Activated B cell treated with CpG ODN at 0.5 μM for 24 hours (primary cell): ENCODE measurements at places on chromosomes 7 and 10. TPM values are rescaled to one million over a fixed set of nuclear protein-coding genes. Genes with fewer than 3 reads are reported as not detected.

DNA sequence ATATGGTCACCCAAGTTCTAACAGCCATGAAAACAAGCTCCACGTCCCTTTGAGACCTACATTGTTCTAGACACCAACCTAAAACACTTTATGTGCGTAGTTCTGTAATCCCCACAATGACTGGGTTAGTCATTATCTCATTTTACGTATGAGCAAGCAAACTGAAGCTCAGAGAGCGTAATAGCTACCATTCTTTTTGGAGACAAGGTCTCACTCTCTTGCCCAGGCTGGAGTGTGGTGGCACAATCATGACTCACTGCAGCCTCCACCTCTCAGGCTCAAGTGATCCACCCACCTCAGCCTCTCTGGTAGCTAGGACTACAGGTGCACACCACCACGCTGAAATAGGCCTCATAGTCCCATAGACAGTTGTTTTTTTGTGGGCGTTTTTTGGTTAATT, 10.5 kb downstream of the DAGLB start:
- H3K36me3 ChIP-seq: peaks cover 25% of the 10 kb centered on the region
- H3K27me3 ChIP-seq: no peaks in the 10 kb centered on the region
- no peak for DNase-seq
- H3K4me3 ChIP-seq: no peak overlapping the region
- H3K27ac ChIP-seq: peak overlapping the region; percentile 41

ZNF775 gene
- 8.0 and 8.8 TPM in 2 replicates for total RNA-seq

RRP12 gene
- 61.8 and 62.6 TPM in 2 replicates for total RNA-seq

GRCh38 chr7:82428186-82428961, 15.2 kb downstream of the CACNA2D1 start:
- H3K27ac ChIP-seq: no peak overlapping the region
- no peaks in the 10 kb centered on the region for H3K4me1 ChIP-seq
- H3K27me3 ChIP-seq: no peaks in the 10 kb centered on the region
- no peak overlapping the region for H3K4me3 ChIP-seq
- no peaks in the 10 kb centered on the region for H3K36me3 ChIP-seq

GRCh38 chr10:88157981-88158465, 294.6 kb downstream of the PTEN start:
- H3K36me3 ChIP-seq: no peaks in the 10 kb centered on the region
- H3K27ac ChIP-seq: no peak overlapping the region
- H3K4me1 ChIP-seq: peaks cover 15% of the 10 kb centered on the region
- DNase-seq: no peak
- no peaks in the 10 kb centered on the region for H3K27me3 ChIP-seq

HNRNPA2B1 gene
- total RNA-seq: 618 and 634 TPM in 2 replicates

DNA sequence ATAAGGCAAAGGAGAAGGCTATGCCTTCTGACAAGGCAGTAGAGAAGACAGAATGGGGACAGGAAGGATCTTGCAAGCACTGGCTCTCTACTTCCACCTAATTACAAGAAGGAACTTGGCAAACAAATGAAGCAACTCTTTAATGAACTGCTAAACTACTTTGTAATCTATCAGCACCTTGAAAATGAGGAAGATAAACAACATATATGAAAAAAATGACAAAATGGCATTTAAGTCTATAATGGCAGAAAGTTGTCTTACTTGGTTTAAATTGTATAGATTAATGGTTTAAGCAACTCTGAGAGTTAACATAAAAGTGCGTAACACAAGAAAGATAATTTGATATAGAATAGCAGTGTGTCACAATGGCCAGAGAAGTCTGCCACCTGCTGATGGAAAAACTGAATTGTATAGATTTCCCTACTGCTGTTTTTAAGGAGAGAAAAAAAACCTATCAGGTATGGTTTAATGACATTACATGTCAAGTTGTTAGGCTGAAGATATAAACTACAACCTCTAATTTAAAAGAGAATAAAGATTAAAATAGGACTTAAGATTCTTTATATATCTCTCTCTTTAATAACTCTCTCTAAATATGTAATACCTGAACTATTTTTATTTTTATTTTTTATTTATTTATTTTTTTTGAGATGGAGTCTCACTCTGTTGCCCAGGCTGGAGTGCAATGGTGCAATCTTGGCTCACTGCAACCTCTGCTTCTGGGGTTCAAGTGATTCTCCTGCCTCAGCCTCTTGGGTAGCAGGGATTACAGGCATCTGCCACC, 11.8 kb downstream of the NT5C3A start:
- peak overlapping the region; percentile 56 for H3K27ac ChIP-seq
- peaks cover 66% of the 10 kb centered on the region for H3K4me1 ChIP-seq
- peaks cover 5% of the 10 kb centered on the region for H3K36me3 ChIP-seq
- H3K4me3 ChIP-seq: peak overlapping the region; percentile 9
- no peaks in the 10 kb centered on the region for H3K27me3 ChIP-seq

CPA4 gene
- total RNA-seq: not detected in 2 replicates

- peaks cover under 1% of the 10 kb centered on the region for H3K36me3 ChIP-seq
- H3K27ac ChIP-seq: no peak overlapping the region
- DNase-seq: no peak
- no peak overlapping the region for H3K4me3 ChIP-seq
- H3K27me3 ChIP-seq: peaks cover 8% of the 10 kb centered on the region
These were observed 17.9 kb downstream of the CLRN3 start for GRCh38 chr10:127874671-127875448.

MBLAC1 gene
- 1.9 and 2.2 TPM in 2 replicates for total RNA-seq

JAKMIP3 gene
- 0.05 and 0.09 TPM in 2 replicates for total RNA-seq

ZNF92 gene
- total RNA-seq: 24.6 and 27.1 TPM in 2 replicates

DNA sequence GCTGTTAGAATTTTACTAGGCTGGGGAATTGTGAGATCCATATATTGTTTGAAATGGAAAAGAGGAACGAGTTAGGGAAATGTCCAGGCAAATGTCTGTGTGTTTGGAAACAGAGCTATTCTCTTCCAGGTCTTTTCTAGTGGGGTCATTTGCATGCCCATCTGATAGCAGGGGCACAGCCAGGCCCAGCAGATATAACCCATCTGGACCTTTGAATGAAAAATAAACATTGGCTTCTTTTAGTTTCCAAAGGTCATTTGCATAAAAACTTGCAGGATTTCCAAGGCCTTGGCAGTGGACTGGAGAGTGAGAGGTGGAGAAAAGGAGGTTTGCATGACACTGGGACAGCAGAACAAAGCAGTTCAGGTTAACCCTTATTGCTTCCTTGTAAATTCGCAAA, 188.0 kb upstream of the GPR26 start:
- DNase-seq: no peak
- H3K4me1 ChIP-seq: no peaks in the 10 kb centered on the region
- H3K27me3 ChIP-seq: peaks cover 6% of the 10 kb centered on the region
- no peak overlapping the region for H3K4me3 ChIP-seq

DNA sequence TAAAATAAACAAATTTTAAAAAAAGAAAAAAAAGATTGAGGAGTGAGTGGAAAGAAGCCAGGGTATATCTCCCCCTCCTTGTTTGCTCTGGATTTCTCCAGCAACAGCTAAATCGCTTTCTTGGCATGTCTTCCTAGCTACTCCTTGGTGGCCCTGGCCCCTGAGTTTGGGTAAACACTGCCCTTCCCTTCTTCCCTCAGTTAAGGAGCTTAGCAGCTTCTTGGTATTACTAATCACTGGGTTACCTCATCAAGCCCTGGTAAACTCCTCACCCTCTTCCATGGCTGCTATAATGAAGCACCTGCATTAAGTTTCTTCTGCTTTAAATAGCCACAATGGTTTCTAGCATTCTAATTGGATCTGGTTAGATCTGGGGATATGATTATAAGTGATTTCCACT, 269.8 kb downstream of the FZD1 start:
- no peak for DNase-seq
- H3K27me3 ChIP-seq: no peaks in the 10 kb centered on the region
- no peak overlapping the region for H3K4me3 ChIP-seq
- H3K36me3 ChIP-seq: no peaks in the 10 kb centered on the region
- no peak overlapping the region for H3K27ac ChIP-seq

NKX2-3 gene
- not detected in 2 replicates for total RNA-seq

OR9A2 gene
- total RNA-seq: 0.31 and 0.56 TPM in 2 replicates

DNA sequence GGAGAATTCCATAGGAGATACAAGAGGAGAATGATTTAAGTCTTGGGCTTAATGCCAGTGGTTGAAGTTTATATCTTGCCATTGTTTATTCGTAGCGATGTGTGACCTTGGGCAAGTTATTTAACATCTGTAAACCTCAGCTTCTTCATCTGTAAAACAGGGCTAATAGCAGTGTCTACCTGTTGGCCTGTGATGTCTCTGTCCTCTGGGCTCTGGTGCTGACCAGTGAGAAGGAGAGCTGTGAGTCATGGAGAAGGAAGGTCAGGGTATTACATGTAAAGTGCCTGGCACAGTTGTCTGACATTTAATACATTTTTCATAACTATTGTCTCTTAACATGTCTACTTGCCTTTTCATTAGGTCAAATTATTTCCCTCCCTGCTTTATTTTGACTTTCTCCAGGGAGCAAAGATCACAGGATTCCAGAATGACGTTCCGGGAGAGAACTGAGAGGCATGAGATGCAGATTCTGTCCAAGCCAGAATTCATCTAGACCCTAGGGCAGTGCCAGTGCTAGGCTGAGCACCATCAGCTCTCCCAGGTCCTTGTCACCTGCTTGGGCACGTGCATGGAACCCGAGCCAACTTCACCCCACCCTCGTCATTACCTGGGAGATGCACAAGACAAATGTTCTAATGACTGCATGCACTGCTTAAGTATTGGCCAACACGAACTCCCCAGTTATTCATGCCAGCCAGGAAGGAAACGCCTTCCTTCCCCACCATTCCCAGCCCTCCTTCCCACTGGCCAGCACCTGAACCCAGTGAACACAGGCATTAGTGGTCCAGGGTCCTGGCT, 187.9 kb downstream of the DPY19L1 start:
- no peaks in the 10 kb centered on the region for H3K4me1 ChIP-seq
- H3K27ac ChIP-seq: no peak overlapping the region
- no peak for DNase-seq
- H3K36me3 ChIP-seq: no peaks in the 10 kb centered on the region
- H3K27me3 ChIP-seq: peaks cover 11% of the 10 kb centered on the region

- H3K36me3 ChIP-seq: no peaks in the 10 kb centered on the region
- peaks cover 3% of the 10 kb centered on the region for H3K4me1 ChIP-seq
- H3K27ac ChIP-seq: no peak overlapping the region
- no peak overlapping the region for H3K4me3 ChIP-seq
These were observed 17.8 kb downstream of the VWA2 start for GRCh38 chr10:114256822-114257221.

MKX gene
- not detected in 2 replicates for total RNA-seq

HMX3 gene
- not detected in 2 replicates for total RNA-seq

DPYSL4 gene
- 0.53 and 0.78 TPM in 2 replicates for total RNA-seq

GRCh38 chr10:121351540-121351939, 246.7 kb downstream of the FGFR2 start:
- DNase-seq: no peak
- no peak overlapping the region for H3K4me3 ChIP-seq
- H3K27me3 ChIP-seq: no peaks in the 10 kb centered on the region
- no peak overlapping the region for H3K27ac ChIP-seq

CYP3A4 gene
- not detected in 2 replicates for total RNA-seq

- H3K4me1 ChIP-seq: peaks cover 2% of the 10 kb centered on the region
- no peak for DNase-seq
- H3K36me3 ChIP-seq: no peaks in the 10 kb centered on the region
- H3K4me3 ChIP-seq: no peak overlapping the region
- H3K27me3 ChIP-seq: peaks cover 15% of the 10 kb centered on the region
These were observed 217.1 kb downstream of the DIP2C start for GRCh38 chr10:472241-472910.
